CD4-positive, alpha-beta T cell treated with Interleukin-6 at 100 ng/mL for 8 hours (primary cell): ENCODE measurements at places on chromosomes 13 and 19.

DNA sequence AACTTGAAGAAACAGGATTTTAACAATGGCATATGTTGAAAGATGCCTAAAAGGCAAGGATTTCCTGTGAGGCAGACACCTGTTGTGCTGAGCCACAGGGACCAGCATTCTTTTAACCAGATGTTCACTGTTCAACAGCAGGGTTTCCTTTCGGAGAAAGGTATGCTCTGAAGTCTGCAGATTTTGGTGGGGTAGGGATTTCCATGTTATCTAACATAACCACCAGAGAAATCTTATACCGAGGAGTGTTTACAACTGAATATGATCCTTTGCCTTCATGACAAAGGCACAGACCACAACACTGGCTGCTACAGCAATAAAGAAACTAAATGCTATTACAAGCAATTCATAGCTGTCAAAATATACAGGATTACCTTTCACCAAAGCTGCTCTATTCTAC lies 48.1 kb downstream of the MPHOSPH8 start:
- DNase-seq = no peak

GRCh38 chr13:110308656-110309359 lies 1.7 kb downstream of the COL4A2 start:
- DNase-seq = no peak

GRCh38 chr19:16293118-16294091 lies 31.2 kb upstream of the KLF2 start:
- no peak for DNase-seq

- no peak for DNase-seq
Observed at GRCh38 chr13:31499274-31499673, 240.1 kb upstream of the RXFP2 start.

DNA sequence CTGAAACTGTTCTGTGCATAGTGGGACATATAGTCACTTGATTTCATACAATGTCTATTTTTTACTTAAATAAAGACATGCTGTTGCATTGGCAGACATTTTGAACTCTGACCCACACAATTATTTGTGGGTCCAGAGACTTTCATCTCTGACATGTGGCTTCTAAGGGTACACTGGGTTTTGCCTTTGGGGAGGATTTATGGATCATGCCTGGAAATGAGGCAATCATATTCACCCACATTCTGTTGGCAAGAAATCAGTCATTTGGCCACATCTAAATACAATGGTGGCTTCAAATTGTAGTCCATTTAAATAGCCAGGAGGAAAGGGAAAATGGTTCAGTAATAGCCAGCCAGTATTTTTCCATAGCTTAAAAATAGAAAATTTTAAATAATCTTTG lies 238.3 kb upstream of the KLF12 start:
- DNase-seq = no peak

- DNase-seq = no peak
Observed at GRCh38 chr13:50459046-50459445, 384.4 kb downstream of the DLEU7 start.

DNA sequence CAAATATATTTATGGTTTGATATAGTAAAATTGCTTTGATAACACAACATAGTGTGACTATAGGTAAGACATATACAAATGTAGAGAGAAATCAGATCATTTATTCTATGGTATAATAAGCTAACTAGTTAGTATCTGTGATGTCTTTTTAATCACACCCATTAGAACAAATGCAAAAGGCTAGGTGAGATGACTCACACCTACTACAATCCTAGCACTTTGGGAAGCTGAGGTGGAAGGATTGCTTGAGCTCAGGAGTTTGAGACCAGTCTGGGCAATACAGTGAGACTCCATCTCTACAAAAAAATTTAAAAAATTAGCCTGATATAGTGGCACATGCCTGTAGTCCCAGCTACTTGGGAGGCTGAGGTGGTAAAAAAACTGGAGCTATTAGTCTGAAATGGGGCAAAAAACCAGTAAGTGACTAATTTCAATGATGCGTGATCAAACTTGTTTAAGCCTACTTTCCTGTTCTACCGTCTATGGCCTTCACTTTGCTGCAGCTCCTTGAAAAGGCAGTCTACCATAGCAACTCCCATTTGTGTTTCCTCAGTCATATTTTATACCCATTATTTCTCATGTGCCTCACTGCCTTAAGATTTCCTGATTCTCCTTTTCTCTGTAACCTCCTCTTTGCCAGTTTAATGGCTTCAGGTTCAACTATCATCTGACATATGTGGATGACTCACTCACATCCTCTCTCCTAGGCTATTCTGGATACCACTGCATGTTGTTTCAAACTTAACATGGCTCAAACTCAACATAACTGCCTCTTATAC lies 12.5 kb downstream of the ALG5 start:
- no peak for DNase-seq

GRCh38 chr19:44690131-44690440 lies 8.9 kb upstream of the CEACAM16 start:
- DNase-seq = no peak

- no peak for DNase-seq
Observed at GRCh38 chr13:64684685-64685431, 2545.3 kb downstream of the PCDH9 start.

- DNase-seq = no peak
Observed at GRCh38 chr19:1161716-1162115, 12.4 kb downstream of the SBNO2 start.

- DNase-seq = no peak
Observed at GRCh38 chr13:84430015-84430414, 547.7 kb upstream of the SLITRK1 start.

GRCh38 chr19:35184884-35185283 lies 30.3 kb downstream of the FXYD5 start:
- DNase-seq = no peak

- DNase-seq = no peak
Observed at GRCh38 chr19:588741-589692, 664 bp upstream of the HCN2 start.

GRCh38 chr19:39403331-39404312 lies 3.0 kb upstream of the ZFP36 start:
- peak; percentile 94 for DNase-seq

DNA sequence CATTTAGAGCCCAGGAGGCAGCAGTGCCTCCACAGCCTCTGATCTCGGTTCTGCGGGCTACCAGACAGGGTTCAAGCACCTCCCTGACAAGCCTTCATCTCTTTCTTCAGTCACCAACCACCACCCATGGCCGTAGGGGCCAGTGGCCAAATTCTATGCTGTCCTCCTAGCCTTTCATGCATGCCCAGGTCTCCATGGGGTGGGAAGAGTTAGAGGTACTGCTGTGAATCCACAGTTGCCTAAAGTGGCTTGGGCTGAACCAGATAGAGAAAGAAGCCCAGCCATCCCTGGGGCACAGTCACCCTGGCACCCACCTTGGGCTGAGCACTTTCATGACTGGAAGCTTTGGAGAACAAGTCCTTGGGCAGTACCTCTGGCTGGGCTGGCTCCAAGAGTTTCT lies 97.4 kb downstream of the ZDHHC20 start:
- no peak for DNase-seq

DNA sequence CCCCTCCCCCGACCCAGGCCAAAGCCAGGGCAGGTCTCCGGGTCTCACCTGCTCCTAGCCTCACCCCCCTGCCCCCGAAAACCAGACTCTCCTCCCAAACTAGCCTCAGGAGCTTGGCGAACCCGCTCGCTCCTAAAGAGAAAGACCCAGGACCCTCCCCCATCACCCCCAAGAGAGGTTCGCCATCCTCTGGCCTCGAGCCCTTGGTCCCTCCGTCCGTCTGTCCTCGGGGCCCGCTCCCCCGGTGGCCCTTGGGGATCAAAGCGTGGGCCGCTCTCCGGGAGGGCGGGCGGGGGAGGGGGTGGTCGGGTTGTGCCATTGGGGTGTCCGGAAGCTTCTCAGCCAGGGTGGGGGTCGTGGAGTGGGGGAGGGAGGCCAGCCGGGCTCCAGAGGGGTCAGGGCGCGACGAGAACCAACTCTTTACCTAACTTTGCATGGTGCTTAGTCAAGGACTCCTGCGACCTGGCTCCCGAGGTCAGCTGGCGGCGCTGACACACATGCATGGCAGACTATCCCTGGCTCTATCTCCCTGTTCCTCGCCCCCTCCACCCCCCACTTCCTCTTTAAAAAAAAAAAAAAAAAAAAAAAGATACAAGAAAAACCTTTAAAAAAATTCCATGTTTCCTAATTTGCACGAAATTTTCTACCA lies 15.6 kb downstream of the SMIM24 start:
- no peak for DNase-seq

GRCh38 chr19:589693-590395 lies at the start of gene HCN2:
Gene HCN2 (plus strand): TSS chr19:589881. CDS start chr19:589946, 65 bp downstream.
- no peak for DNase-seq

GRCh38 chr13:24627090-24627714 lies 53.0 kb upstream of the ATP12A start:
- DNase-seq = no peak

DNA sequence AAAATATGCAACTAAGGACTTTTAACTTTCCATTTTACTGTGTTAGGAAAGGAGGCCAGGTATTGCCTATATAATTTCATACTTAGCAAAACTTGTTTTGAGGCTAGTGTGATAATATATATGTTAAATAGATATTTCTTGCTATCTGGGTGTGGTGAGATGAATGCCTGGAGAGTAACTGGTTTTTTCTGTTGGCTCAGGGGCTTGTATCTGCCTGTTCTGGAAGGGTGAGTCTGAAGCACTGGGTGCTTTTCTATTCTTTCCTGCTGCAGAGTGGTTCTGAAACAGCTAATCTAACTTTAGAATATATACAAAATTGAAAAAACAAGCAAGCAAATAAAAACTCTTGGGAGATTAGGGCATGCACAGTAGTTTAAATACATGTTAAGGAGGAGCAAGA lies 64.6 kb upstream of the MYCBP2 start:
- no peak for DNase-seq

- DNase-seq = no peak
Observed at GRCh38 chr19:35167251-35168119, 12.9 kb downstream of the FXYD5 start.

GRCh38 chr19:33724021-33724720 lies 72.5 kb upstream of the KCTD15 start:
- DNase-seq = no peak

GRCh38 chr13:110886870-110887596 lies 27.8 kb downstream of the ANKRD10 start:
- no peak for DNase-seq

DNA sequence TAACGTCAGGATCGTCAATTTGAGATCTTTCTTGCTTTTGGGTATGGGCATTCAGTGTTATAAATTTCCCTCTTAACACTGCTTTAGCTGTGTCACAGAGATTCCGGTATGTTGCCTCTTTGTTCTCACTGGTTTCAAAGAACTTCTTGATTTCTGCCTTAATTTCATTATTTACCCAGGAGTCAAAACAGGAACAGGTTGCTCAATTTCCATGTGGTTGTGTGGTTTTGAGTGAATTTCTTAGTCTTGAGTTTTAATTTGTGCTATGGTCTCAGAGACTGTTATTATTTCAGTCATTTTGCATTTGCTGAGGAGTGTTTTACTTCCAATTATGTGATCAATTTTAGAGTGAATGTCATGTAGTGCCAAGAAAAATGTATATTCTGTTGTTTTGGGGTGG lies 153.1 kb downstream of the PCDH17 start:
- DNase-seq = no peak

DNA sequence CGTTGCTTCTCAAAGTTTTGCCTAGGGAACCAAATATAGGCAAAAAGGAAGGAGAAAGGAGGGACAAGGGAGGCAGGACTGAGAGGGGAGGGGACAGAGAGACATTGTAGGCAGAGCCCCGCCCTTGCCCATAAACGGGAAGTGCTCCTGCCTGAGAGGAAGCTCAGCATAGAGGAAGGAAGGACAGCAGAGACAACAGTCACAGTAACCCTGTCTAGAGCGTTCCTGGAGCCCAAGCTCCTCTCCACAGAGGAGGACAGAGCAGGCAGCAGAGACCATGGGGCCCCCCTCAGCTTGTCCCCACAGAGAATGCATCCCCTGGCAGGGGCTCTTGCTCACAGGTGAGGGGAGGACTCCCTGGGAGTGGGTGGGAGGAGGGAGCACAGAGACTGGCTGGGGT lies at the start of gene CEACAM21:
TSS of gene CEACAM21 (plus strand) at position 169 of the 400 bp plus-strand sequence. CDS start at position 278, 109 bp downstream.
- peak; percentile 67 for DNase-seq

DNA sequence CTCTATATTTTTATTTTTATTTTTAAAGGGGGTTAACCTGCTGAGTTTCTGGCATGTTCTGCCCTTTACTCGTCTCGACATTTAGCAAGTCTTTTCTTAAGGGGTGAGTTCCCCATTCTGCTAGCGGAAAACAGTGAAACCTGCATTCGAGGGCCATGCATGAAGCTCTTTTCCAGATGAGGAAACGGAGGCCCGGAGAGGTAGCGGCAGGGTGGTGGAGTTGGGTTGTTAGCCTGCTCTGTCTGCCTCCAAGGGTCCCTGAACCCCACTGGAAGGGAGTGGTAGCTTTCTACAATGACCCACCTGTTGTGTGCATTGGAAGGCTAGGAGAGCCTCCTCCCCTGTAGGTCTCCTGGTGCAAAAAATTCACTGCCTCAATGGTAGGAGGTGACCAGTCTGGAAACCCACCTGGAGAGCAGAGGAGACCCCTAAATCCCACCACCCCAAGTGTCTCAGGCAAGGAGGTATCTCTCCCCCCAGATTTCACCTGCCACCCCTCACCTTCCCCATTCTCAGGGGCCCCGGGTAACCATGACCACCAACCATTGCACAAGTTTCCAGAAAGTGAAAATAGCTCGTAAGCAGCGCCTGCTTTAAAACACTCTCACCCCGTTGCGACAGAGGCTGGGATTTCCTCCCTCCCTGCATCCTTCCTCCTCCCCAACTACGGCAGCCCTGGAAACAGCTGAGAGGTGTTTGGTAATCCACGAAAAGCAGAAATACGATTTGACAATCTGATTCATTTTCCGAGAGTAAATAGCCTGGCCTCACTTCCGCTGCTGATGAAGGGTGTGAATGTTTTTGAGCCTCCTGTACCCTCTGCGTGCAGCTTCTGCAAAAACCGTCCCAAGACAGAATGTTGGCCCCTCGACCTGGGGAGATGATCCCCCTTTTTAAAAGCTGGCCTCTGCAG lies 3.5 kb downstream of the KLF2 start:
- DNase-seq = peak; percentile 54

DNA sequence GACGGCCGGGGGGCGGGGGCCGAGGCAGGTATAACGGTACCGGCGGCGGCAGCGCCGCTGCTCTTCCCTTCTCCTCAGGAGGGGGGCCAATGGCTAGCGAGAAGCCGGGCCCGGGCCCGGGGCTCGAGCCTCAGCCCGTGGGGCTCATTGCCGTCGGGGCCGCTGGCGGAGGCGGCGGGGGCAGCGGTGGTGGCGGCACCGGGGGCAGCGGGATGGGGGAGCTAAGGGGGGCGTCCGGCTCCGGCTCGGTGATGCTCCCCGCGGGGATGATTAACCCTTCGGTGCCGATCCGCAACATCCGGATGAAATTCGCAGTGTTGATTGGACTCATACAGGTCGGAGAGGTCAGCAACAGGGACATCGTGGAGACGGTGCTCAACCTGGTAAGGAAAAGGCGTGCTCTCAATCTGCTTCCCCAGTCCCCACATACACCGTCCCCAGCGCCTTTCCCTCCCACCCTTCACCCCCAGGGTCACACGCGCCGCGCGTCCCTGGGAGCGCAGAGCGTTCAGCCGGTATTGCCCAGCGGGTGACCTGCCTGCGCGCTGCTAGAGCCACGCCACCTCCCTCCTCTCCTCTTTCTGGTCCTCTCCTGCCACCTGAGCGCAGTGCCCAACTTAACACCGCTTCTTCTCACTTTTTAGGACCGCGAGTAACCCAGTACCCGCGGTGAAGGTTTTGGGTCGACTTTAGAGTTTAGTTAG lies 814 bp downstream of the NBEA start:
- no peak for DNase-seq

- DNase-seq = peak; percentile 26
Observed at GRCh38 chr13:24511019-24511815, 1.4 kb downstream of the PARP4 start.

- no peak for DNase-seq
Observed at GRCh38 chr19:2059422-2060201, 8.6 kb upstream of the MKNK2 start.
